Uterine smooth muscle cell (primary cell): ENCODE measurements at places on chromosomes 2 and 18. TPM values are rescaled to one million over a fixed set of nuclear protein-coding genes. Genes with fewer than 3 reads are reported as not detected.

The ALPP gene
- total RNA-seq: not detected in 2 replicates

The LYG2 gene
- not detected in 2 replicates for total RNA-seq

The CGREF1 gene
- 1.4 and 6.2 TPM in 2 replicates for total RNA-seq

The MALT1 gene
- 27.7 and 33.2 TPM in 2 replicates for total RNA-seq

The MYL1 gene
- total RNA-seq: not detected in 2 replicates

The AFF3 gene
- total RNA-seq: 2.1 and 3.1 TPM in 2 replicates
